ENCODE measurements at places on chromosomes 5 and 9. TPM values are rescaled to one million over a fixed set of nuclear protein-coding genes. Genes with fewer than 3 reads are reported as not detected.
A peak's percentile ranks its signal among the peaks of the same experiment; 100 is the strongest.

GRCh38 chr9:108244686-108245085 lies 611.1 kb downstream of the ACTL7B start:
- no peaks in the 10 kb centered on the region for H3K36me3 ChIP-seq
- H3K27me3 ChIP-seq, result no peaks in the 10 kb centered on the region
- no peak for DNase-seq
- H3K27ac ChIP-seq, result no peak overlapping the region
- no peak overlapping the region for H3K4me3 ChIP-seq

GRCh38 chr5:68669864-68670575 lies 423.8 kb upstream of the SLC30A5 start:
- no peak overlapping the region for H3K4me3 ChIP-seq
- no peak overlapping the region for H3K27ac ChIP-seq
- no peaks in the 10 kb centered on the region for H3K27me3 ChIP-seq
- no peaks in the 10 kb centered on the region for H3K36me3 ChIP-seq

The SPAG8 gene
- total RNA-seq, result 1.6 TPM

The SHC3 gene
- 0.64 TPM for total RNA-seq

- H3K36me3 ChIP-seq, result peaks cover 52% of the 10 kb centered on the region
- DNase-seq, result no peak
- H3K27me3 ChIP-seq, result no peaks in the 10 kb centered on the region
- no peak overlapping the region for H3K4me3 ChIP-seq
These were observed 26.9 kb downstream of the ZNF484 start for GRCh38 chr9:92850898-92851297.

DNA sequence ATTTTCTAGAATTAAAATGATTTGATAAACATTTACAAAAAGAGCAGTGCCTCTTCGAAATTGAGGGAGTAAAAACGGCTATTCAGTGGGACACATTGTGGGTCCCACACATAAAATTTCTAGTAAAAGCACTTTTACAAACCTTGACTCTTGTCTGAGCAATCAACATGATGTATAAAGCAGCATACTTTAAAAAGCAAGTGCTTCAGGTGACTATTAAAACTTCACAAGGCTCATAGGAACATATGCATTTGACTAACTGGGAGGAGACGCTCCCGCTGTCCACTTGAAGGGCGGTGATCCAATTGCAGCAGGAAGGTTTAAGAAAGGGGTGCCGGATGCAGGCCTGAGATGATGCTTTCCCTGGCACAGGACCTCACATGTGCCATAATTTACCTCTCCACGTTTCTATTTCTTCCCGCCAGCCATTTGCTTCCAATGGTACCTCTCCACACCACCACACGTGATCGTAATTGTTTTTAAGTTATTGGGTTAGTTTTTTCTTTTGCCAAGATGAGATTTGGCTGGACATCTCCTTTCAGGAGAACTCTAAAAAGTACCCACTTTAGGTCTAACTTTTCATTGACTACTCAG lies 1.8 kb downstream of the MCTP1 start:
- H3K4me3 ChIP-seq, result peak overlapping the region; percentile 63
- no peaks in the 10 kb centered on the region for H3K36me3 ChIP-seq
- H3K4me1 ChIP-seq, result peaks cover 11% of the 10 kb centered on the region
- DNase-seq, result peak; percentile 23

GRCh38 chr9:110316261-110317075 lies 21.2 kb downstream of the TXNDC8 start:
- no peaks in the 10 kb centered on the region for H3K27me3 ChIP-seq
- peaks cover 3% of the 10 kb centered on the region for H3K4me1 ChIP-seq
- DNase-seq, result no peak
- no peak overlapping the region for H3K4me3 ChIP-seq

The LRRC70 gene
- 1.2 TPM for total RNA-seq

DNA sequence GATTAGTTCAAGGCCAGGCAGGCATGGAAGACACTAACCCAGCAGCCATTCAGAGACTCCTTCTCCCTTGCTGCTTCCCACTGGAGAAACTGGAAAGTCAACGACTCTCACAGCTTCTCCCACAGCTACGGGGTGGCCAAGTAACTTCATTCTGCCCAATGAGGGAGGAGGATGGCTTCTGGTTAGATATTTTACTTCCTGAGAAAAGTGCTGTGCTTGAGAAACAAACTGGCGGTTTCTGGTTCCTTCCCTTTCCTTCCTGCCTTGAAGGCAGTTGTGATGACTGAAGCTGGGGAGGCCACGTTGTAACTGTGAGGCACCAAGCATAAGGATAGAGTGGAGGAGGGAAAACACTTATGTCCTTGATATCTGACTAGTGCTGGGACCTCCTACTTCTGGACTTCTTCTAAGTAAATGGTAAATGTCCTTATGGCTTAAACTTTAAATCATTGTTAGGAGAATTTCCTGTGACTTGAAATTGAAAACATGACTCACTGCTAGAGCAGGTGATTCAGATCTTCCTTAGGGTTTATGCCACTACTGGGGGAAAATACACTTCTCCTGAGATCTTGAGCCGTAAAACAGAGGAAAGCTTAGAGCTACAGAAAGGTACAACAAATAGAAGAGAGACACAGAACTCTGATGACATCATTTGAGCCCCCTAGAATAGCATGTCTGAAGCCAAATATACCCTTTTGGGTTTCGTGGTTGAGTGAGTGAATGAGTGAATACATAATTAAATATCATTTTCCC lies 3.1 kb upstream of the GNPDA1 start:
- peaks cover 5% of the 10 kb centered on the region for H3K4me1 ChIP-seq
- no peak for DNase-seq

- H3K4me3 ChIP-seq, result no peak overlapping the region
- H3K27ac ChIP-seq, result no peak overlapping the region
- H3K4me1 ChIP-seq, result no peaks in the 10 kb centered on the region
- H3K27me3 ChIP-seq, result no peaks in the 10 kb centered on the region
- peak; percentile 82 for DNase-seq
These were observed 214.3 kb upstream of the GRIA1 start for GRCh38 chr5:153276151-153276550.

DNA sequence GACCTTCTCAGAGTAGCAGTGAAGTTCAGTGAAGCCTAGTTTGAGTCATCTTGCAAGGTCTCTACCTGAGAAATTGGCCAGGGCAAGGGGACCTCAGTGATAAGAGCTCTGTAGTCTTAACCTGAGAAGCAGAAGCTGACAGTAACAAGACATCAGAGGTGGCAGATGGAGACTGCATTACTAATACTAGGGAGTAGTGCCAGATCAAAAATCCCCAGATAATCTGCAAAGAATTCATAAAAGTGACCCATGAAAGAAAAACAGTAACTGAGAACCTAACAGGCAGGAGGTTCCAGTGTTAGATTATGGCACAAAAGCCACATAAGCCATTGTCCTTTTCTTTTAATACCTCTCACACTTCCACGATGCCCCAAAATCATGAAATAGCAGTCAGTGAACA lies 175.5 kb downstream of the MUSK start:
- H3K4me1 ChIP-seq, result no peaks in the 10 kb centered on the region
- no peaks in the 10 kb centered on the region for H3K27me3 ChIP-seq
- no peaks in the 10 kb centered on the region for H3K36me3 ChIP-seq

- H3K36me3 ChIP-seq, result no peaks in the 10 kb centered on the region
- no peak for DNase-seq
- no peak overlapping the region for H3K4me3 ChIP-seq
- no peaks in the 10 kb centered on the region for H3K27me3 ChIP-seq
- H3K27ac ChIP-seq, result no peak overlapping the region
These were observed 199.7 kb downstream of the ARHGEF28 start for GRCh38 chr5:73825736-73826135.

GRCh38 chr9:20528253-20528652 lies 94.0 kb downstream of the MLLT3 start:
- no peak overlapping the region for H3K27ac ChIP-seq
- no peak for DNase-seq
- no peaks in the 10 kb centered on the region for H3K27me3 ChIP-seq
- no peaks in the 10 kb centered on the region for H3K36me3 ChIP-seq
- peaks cover 6% of the 10 kb centered on the region for H3K4me1 ChIP-seq
- no peak overlapping the region for H3K4me3 ChIP-seq

- no peak overlapping the region for H3K27ac ChIP-seq
- peaks cover 1% of the 10 kb centered on the region for H3K36me3 ChIP-seq
- H3K27me3 ChIP-seq, result no peaks in the 10 kb centered on the region
- peaks cover 41% of the 10 kb centered on the region for H3K4me1 ChIP-seq
- no peak for DNase-seq
- H3K4me3 ChIP-seq, result no peak overlapping the region
These were observed 79.2 kb downstream of the DPYSL3 start for GRCh38 chr5:147430628-147431027.

GRCh38 chr9:132163876-132164603 lies 2.2 kb downstream of the NTNG2 start:
- peaks cover 87% of the 10 kb centered on the region for H3K27me3 ChIP-seq
- DNase-seq, result peak; percentile 67
- H3K4me1 ChIP-seq, result peaks cover 23% of the 10 kb centered on the region
- peak overlapping the region; percentile 74 for H3K4me3 ChIP-seq
- no peak overlapping the region for H3K27ac ChIP-seq
- no peaks in the 10 kb centered on the region for H3K36me3 ChIP-seq

The PHF24 gene
- total RNA-seq, result 1.8 TPM

DNA sequence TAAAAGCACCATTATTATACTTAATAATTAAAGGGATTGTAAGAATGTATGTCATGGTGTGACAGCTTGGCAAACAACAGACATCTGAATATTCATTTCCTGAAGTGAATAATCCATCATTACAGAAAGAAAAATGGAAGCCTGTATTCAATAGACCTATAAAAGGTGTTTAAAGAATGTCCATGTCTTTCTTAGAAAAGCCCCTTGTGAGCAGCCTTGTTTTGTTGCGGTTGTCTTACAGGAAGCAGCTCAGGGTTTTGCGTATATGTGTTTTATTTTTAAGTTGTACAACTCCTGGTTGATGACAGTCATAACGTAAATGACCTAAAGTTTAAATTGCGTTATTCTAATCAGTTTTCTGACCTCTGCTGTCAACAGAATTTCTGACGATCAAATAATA lies 53.8 kb downstream of the CAST start:
- DNase-seq, result no peak
- no peaks in the 10 kb centered on the region for H3K4me1 ChIP-seq
- no peak overlapping the region for H3K27ac ChIP-seq
- H3K36me3 ChIP-seq, result no peaks in the 10 kb centered on the region
- no peak overlapping the region for H3K4me3 ChIP-seq

DNA sequence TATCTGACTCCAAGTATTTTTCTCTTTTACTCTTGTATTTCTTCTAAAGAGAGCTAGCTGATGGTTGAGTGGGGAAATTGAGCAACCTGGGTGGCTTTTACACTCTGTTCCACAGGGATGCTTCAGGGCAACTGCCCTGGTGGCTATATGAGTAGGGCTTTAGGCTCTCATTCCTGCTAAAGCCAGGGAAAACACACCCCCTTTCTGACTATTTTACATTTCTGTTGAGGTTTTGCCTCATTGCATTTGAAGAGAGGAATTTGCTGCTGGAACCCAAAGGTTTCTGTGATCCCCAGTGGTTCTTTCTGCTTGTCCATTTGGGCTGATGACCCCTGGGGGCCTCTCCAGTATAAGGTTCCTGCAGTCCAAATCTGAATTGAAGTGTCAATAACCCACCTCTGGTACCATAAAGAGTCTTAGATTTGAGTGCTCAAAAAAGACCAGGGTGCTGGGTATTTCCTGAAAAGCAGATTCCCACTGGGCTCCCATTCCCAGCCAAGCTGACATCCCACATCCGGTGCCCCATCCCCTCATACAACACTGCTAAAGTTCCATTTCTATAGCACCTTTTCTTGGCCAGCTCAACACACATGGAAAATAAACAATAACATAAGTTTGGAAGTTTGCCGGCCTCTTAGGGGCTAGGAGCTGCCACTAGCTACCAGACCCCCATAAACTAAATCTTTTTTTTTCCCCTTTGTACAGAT lies 59.5 kb downstream of the PAPPA start:
- no peaks in the 10 kb centered on the region for H3K27me3 ChIP-seq
- no peak overlapping the region for H3K4me3 ChIP-seq
- H3K27ac ChIP-seq, result no peak overlapping the region
- no peaks in the 10 kb centered on the region for H3K4me1 ChIP-seq
- DNase-seq, result no peak

GRCh38 chr5:168423971-168424370 lies 62.3 kb upstream of the RARS1 start:
- no peak overlapping the region for H3K27ac ChIP-seq
- no peaks in the 10 kb centered on the region for H3K36me3 ChIP-seq

DNA sequence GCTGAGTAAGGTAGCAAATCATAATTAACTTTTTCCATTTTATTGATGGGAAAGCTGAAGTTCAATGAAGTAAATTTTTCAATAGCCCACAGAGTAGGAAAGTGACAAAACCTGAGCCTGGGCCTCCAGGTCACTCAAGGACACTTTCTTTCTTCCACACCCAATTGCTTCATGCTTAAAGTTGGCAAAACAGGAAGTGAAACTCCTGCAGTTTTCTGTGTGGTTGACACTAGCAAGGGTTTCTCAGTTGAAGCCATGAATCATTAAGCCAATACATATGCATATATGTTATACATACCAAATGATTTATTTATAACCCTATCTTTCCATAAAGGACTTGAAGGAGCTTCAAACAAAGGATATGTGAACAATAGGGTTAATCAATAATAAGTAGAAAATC lies 13.9 kb downstream of the TLR4 start:
- H3K27me3 ChIP-seq, result no peaks in the 10 kb centered on the region
- no peak overlapping the region for H3K27ac ChIP-seq
- no peaks in the 10 kb centered on the region for H3K36me3 ChIP-seq
- H3K4me3 ChIP-seq, result no peak overlapping the region

All from neural progenitor cell (in vitro differentiated cells).